GOT3 (cell line): ENCODE measurements at places on chromosomes 4 and X.

DNA sequence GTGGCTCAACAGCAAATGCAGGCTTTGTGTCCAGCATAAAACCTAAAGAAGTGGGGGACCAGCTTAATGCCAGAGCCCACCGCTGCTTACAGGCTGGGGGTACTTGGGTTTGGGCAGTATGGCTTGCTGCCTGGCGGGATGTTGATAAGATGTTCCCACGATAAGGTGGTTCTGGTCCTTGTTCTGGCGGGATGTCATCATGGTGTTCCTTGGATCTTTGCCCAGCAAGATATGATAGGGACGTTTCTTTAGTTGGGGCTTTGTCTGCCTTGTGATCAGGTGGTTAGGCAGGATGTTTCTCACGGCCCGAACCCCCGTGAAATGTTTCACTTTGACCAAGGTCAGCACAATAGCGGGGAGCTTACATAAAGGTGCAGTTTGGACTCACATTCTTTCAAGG, 35.3 kb downstream of the PNPLA4 start:
- no peak for DNase-seq

DNA sequence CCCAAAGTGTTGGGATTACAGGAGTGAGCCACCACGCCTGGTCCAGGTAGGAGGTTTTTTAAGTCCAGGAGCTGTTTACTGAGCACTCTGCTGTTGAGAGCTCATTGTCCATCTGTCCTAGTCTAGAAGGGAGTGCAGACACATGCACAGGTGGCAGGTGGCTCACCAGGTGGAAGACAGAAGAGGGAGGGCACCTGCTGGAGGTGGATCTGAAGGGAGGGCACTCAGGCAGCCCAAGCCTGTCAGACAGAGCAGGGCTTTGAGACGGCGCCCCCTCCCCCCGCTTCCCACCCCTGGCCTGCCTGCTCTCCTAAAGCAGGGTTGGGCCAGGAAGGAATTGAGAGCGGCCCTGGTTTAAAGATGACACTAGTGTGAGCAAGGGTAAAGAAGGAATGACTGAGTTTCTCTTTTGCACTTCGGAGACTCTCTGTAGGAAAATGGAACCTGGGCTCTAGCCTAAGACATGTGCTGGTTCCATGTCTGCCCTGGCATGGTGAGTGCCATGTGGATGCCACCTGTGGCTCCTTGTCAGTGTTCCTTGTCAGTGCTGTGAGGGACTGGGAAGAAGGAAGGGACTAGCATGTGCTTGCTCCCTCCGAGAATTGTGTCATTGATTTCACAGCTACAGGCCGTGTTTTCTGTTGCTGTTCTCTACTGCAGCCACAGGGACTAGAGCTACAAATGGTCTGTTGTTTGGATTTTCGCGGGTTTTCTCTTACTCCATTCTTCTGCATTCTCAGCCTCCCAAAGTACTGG, 108.6 kb downstream of the TNIP2 start:
- DNase-seq = no peak

- DNase-seq = no peak
Measured at GRCh38 chr4:44931720-44932119, 205.4 kb upstream of the GNPDA2 start.

GRCh38 chrX:28347476-28347875, 239.8 kb upstream of the IL1RAPL1 start:
- no peak for DNase-seq

DNA sequence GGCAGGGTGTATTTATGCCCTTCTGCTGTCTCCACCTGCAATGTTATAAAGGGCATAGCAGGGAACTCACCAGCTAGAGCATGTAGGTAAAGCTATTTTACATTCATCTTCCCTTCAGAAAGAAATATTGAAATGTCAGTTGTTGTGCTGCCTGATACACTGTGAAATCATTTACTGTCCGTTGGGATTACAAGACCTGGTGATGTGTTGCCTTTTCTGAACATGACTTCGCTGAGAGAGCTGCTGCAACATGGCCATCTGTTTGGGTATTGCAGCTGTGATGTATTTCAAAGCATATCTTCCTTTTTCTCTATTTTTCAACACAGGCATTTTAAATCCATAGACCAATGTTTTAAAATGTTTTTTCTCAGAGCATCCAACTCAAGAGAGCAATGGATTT, 644.1 kb upstream of the GNPDA2 start:
- DNase-seq = no peak

GRCh38 chr4:120965938-120966337, 43.4 kb upstream of the PRDM5 start:
- no peak for DNase-seq

DNA sequence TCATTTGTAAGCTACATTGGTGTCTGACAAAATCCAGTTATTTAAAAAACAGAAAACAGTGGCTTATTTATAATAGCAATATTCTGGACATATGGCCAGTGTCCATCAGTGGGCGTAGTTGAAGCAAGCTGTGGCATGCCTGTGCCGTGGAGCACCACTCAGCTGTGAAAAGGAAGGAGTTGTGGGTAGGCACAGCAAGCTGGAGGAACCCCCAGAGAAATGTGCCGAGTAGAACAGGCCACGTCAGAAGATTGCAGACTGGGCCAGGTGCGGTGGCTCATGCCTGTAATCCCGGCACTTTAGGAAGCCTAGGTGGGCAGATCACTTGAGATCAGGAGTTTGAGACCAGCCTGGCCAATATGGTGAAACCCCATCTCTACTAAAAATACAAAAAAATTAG, 102.4 kb downstream of the GPR143 start:
- DNase-seq = no peak

GRCh38 chr4:129350834-129351721, 255.1 kb downstream of the C4orf33 start:
- DNase-seq = no peak

DNA sequence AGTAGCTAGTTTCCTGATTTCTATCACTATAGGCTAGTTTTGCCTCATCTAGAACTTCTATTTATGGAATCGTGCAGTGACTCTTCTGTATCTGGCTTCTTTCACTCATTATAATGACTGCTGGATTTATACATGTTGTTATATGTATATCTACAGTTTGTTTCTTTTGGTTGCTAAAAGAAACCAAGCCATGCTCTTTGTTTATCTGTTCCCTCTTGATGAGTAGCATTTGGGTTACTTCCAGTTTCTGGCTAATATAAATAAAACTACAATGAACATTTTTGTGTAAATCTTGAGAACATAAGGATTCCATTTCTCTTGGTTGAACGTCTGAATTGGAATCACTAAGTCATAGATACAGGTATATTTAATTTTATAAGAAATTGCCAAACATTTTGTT, 73.9 kb downstream of the ARHGAP24 start:
- DNase-seq = no peak

GRCh38 chrX:133726642-133727041, 258.8 kb downstream of the GPC3 start:
- no peak for DNase-seq

DNA sequence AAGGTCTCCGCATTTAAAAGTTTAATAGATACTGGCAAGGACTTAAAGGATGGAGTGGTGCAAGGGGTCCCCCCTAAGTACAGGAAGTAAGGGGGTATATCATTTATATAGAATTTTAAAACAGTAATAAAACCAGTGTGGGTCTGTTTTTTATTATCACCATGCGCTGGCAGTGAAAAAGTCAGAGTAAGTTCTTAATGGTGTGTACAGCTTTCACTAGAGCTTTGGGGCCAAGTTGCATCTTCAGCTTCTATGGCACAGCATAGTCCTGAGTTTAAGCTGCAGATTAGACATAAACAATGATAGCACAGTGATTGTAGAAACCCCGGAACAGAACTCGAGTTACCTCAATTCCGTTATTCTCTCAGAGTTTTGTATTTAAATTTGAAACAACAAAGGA, 27.6 kb downstream of the RHOH start:
- DNase-seq = no peak

DNA sequence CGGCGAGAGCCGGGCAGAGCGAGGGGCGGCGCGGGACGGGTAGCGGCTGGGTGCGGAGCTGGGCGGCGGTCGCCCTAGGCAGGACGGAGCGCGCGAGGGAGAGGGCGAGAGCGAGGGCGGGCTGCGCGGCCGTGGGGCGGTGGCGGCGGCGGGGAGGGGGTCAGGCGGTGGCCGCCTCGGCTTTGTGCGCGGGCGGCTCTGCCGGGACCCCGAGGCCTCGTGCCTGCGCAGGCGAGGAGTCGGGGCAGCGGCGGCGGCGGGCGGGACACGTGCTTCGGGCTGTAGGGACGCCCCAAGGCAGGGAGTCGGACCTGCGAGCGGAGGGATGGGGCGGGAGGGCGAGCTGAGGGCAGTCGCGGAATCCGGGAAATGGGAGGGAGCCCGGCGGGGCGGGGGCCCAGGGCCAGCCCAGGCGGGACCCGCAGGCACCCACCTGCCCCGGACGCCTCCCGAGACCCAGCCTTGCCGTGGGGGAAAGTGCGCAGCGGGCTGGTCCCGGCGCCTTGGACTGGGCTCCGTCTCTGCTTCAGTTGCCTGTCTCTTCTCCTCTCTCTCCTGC, 465 bp downstream of the BMPR1B start:
- DNase-seq = no peak

DNA sequence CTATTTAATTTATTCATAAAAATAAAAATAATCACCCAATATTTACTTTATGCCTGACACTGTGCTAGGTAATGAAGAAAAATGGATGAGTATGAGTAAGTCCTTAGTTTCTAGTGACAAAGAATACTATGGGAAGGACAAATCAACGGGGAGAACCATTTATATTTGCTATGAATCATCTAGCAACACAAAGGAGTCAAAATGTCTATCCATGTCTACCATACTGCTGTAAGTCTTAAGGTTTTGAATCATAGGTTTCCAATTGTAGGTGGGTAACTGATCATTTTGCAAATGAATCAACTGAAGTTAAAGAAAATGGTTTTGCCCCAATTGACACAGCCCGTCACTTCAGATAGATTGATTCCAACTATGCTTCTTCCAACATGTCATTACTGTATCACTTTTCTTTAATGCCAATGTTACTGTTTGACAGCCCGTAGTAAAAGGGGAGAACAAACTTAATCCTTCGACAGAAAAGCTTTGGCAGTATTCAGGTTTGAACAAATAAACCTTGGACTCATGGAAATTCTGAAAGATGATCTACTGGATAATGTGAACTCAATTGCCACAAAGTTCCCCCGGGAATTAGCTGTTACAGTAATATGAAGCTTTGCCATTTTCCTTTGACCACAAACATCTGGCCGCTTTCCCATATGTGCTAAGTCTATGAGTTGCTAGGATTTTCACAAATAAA, 3.2 kb downstream of the TDO2 start:
- peak; percentile 11 for DNase-seq

DNA sequence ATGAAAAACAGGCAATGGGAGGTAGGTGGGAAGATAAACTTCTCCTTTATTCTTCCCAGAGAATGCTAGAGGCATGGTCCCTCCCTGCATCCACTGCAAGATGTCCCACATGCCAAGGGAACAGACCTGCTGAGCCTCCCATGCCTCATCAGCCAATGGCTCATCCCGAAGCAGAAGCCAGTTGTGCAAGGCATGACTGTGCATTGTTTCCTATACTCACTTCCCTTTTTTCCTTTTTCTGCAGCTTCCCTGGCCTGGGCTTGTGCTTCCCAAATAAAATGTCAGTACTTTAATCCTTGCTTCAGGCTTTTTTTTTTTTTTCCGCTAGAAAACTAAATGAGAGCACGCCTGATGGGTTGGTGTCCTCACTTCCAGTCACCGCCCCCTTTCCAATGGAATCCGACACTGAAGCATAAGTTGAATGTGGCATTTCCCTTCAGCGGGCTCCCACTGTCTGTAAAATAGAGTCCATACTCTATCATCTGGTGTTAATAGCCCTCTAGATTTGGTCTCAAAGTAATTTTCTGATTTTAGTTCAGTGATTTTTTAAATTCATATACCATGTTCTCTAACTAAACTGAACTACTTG, 239.0 kb upstream of the JADE1 start:
- no peak for DNase-seq

GRCh38 chrX:50067435-50068284, 133.1 kb downstream of the AKAP4 start:
- DNase-seq = no peak

- no peak for DNase-seq
Measured at GRCh38 chr4:4182835-4183568, 43.7 kb downstream of the OTOP1 start.

DNA sequence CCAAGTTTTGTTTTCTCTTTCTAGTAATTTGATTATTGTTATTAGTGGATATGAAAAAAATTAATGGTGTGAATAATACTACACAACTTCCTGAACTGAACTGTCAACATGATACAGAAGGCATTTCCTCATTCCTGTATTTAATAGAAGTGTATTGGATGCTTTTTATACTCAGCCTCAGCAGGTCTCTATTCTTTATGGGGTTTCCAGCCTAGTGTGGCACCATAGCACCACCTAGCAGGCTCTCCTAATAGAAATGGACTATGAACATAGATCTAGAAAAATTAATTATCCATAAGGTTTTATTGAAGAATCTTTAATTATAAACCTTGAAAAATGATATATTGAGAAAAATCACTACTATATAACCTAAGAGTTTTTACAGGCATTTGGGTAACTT, 52.4 kb downstream of the GLRB start:
- no peak for DNase-seq

DNA sequence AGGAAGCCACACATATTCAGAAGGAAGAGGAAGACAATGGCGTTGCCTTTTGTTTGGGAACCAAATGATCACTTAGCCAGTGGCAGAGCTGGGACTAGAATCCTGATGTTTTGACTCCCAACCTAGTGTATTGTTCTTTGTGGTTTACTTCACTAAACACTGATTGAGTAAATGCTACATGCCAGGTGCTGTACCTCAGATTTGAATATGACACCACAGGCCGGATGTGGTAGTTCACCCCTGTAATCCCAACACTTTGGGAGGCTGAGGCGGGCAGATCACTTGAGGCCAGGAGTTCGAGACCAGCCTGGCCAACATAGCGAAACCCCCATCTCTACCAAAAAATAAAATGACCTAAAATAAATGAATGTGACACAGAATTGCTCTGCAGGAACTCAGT, 8.4 kb downstream of the NDUFA1 start:
- DNase-seq = no peak

DNA sequence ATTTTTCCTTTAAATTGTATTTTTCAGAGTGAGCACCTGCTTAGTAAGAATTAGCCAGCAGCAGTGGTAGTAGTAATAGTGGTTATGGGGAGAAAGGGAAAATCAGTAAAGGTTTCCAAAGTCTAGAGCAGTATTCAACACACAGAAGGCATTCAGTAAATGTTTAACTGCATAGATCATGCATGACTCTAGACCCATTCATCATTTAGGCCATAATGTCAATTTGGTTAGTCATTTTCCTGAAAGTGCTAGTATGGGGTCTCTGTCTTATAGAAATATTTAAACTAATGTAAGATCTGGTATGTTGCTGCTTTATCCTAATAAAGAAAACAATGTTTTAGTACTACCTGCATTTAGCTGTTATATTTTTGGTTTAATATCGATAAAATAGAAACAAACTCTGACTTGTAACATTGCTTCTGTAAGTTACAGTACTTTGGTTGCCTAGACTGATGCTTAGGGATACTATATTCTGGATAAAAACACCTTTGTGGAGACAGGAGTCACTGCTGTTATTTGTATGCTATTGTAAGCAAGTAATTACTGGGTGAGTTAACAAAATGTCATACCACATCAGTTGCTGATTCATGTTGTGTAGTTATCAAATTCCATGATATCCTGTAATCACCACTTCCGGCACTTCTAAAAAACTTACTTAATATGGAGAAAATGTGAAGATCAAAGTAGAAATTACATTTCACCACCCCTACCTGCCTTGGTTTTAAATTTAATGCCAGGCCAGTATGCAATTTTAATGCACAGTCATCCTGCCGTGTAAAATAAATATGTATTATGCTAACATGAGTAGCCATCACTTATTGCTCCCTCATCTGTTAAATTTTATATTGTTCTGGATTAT, 115.8 kb upstream of the BMPR1B start:
- no peak for DNase-seq

GRCh38 chrX:70026112-70026850, 23.5 kb downstream of the AWAT2 start:
- DNase-seq = no peak
